ENCODE measurements at places on chromosomes 13 and 19.

GRCh38 chr13:110685305-110686020 is 20.5 kb downstream of the CARS2 start:
- DNase-seq: no peak

DNA sequence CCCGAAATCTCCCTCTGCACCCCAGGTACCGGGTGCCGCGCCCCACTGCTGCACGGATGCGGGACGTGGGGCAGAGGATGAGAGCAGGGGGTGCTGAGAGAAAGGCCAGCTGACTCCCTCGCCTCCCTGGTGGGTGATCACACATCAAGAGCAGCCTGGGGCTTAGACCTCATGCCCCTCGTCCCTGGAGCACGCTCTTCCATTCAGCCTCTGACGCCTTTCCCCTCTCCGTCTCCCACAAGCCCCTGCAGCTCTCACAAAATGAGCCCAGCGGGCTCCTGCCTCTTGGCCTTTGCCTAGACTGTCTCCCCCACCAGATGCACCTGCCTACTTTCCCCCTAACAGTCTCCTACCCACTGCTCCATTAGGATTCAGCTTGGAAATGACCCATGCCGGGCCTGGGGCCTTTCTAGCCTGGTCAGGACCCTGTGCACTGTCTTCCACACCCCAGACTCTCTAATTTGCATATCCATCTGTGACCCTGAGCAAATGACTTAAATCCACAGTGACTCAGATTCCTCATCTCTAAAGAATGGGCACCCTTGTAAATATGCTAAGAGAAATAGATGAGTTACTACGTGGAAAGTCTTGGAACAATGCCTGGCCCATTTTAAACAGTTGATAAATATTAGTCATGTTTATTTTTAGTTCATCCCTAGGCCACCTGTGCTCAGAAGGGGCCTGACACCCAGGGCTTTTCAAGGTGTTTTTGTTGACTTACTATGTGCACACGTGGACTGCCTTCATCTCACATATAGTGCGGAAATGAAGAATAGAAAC is 582 bp upstream of the PTPRH start:
- peak; percentile 71 for DNase-seq

- peak; percentile 70 for DNase-seq
These were observed 2.5 kb downstream of the CFD start for GRCh38 chr19:861756-862580.

- peak; percentile 18 for DNase-seq
These were observed 113.7 kb downstream of the OLFM4 start for GRCh38 chr13:53142306-53142705.

DNA sequence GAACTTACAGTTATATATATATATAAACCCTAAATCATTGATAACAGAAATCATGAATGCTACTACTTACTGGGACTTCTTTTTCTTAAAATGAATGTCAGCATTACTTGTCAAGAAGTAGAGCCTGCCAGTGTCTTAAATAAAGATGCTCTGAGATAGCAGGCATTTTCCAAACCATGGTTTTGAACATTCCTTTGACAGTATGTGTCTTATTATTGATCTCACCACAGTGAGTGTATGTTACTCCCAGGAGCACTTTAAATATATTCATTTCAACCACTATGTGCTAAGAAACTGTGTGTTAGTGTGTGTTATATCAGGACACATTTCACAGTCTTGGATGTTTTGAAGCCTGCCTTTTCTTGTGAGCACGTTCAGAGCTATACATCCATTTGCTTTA is 28.2 kb downstream of the TNFRSF19 start:
- no peak for DNase-seq

- DNase-seq: no peak
These were observed 40.6 kb downstream of the UQCRFS1 start for GRCh38 chr19:29172302-29172701.

DNA sequence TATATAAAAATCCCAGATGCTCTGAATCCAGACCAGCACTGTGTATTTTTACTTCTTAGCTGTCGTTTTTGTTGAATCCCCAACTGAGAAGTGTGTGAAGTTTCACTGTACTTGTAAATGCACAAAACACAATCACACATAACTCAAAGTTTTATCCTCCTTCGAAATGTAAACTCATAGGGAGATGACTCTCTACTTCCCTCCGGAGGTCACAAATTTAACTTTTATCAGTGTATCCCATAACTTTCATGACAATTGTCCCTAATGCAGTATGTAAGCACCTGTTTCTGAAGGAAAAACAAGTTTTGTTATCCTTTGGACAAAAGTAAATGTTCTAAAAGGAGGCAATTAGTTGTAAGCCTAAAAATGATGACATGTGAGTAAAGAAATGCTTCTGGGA is 665.0 kb upstream of the SLITRK6 start:
- DNase-seq: no peak

- no peak for DNase-seq
These were observed 9.0 kb downstream of the SIGLEC11 start for GRCh38 chr19:49951806-49952478.

DNA sequence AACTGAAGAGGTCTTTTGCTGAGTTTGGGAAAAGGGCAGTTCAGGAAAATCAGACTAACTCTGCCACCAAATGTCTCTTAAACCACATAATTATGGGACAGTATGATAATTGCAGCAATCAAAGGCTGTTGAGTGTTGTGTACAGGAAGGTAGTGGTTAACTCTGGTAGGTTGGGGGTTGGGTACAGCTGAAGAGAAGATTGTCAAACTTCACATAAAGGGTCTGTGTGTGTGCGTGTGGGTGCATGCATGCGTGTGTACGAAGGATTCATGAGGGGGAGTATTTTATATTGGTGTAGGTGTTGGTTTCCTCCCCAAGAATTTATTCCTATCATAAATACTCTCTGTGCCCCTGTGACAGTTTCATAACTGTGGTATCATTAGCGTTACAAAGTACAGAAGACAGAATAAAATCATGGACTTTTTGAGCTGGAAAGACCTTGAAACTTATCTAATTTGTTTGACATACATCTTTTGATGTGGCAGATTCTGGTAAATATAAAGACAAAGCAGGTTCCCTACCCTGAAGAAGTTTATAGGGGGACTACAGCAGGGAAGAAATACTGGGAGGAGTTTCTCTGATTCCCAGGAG is 94.1 kb downstream of the PCCA start:
- no peak for DNase-seq

- DNase-seq: no peak
These were observed 2.9 kb upstream of the ZNF700 start for GRCh38 chr19:11921852-11922495.

DNA sequence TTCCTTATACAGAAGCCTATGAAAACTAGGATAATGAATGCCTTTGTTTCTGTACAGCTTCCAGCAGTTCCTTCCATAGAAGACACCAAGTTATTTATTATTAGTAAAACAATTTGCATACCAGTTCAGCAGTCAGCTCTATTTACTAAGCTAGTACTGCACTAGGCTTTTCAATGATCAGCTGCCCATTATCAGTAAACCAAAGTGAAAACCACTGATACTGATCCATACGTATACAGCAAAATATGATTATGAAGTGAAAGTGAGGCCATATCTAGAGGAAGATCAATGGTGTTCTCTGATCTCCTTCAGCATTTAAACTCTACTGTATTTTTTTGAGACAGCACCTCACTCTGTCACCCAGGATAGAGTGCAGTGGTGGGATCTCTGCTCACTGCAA is 3.2 kb downstream of the TPT1 start:
- no peak for DNase-seq

- DNase-seq: no peak
These were observed 622.6 kb upstream of the PCDH20 start for GRCh38 chr13:62038214-62038613.

- no peak for DNase-seq
These were observed 382.8 kb upstream of the ZNF507 start for GRCh38 chr19:31962561-31962996.

- DNase-seq: no peak
These were observed 3.1 kb downstream of the SLITRK5 start for GRCh38 chr13:87674247-87674738.

GRCh38 chr19:54014920-54015560 is 23.6 kb downstream of the CACNG6 start:
- no peak for DNase-seq

DNA sequence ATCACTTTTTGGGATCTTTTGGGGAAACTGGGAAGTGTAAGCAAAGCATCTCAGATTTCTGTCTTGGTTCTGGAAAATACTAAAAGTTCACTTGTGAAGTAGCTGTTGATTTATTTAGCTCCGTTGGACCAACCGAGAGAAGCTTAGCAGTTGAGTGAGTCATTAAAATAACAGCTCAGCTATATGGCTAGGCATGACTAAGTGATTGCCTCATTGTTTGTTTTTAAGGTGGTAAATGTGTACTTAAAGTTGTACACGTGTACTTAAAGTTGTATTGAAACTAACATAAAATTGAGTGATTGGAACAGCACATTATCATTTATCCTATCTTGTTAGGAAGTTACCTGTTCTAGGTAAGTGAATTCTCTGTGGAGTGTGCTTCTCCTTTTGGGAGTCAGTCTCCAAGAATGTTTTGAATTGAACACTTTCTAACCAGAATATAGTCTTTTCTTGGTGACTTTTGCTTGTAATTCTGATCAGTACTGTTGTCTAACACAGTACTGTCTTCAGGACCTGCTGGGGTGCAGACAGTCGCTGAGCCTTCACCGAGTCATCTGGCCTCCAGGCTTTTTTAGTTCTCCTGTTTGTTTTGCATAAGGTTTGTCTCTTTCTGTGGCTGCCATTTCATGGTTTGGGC is 2.9 kb upstream of the DCUN1D2 start:
- DNase-seq: peak; percentile 68

- DNase-seq: no peak
These were observed 1151.9 kb downstream of the SLITRK5 start for GRCh38 chr13:88823114-88823513.

GRCh38 chr19:49390131-49390928 is 2.3 kb downstream of the KASH5 start:
- peak; percentile 8 for DNase-seq

- DNase-seq: no peak
These were observed 333.1 kb downstream of the GPC6 start for GRCh38 chr13:93559718-93560117.

DNA sequence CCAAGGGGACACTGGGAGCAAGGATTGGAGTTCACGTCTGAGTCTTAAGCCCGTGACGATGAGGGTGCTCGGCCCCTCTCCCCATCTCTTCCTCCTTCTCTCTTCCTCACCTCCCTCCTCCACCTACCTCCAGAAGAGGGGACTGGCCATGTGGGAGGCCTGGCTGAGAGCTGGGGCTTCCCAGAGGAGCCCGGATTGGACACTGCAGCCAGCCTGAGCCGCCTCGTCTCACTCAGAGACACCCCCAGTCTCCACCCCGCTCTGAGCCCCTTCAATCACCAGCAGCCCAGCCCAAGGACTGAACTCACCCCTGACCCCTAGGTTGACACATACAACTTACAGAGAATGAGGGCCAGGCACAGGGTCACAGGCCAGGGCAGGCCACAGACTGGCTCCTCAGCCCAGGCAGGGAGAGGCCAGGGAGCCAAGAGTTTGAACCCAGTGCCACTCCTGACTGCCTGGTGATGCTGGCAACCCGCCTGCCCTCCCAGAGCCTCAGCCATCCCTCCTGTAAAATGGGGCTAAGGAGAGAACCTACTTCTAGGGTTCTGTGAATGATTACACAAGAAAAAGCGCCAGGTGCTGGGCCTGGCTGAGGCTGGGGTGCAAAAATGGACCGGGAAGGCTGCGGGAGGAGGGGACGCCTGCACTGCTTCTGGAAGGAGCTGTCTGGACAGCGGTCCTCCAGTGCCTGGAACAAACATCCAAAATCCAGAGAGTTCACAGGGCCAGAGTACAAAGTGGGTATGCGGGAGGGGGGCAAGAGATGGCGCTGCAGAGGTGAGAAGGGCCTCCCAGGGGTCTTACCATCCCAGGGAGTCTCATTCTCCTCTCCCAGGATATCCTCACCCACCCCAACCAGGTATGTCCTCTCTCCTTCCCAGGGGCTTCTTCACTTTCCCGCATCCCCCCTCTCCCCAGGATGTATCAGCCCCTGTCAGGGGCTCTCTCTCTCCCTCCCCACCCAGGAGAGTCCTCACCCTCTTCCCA is 1.1 kb downstream of the CD79A start:
- DNase-seq: no peak

- peak; percentile 51 for DNase-seq
These were observed 112.3 kb downstream of the GADD45B start for GRCh38 chr19:2588081-2588777.

GRCh38 chr19:41994994-41995958 is 1.2 kb upstream of the ATP1A3 start:
- DNase-seq: no peak

DNA sequence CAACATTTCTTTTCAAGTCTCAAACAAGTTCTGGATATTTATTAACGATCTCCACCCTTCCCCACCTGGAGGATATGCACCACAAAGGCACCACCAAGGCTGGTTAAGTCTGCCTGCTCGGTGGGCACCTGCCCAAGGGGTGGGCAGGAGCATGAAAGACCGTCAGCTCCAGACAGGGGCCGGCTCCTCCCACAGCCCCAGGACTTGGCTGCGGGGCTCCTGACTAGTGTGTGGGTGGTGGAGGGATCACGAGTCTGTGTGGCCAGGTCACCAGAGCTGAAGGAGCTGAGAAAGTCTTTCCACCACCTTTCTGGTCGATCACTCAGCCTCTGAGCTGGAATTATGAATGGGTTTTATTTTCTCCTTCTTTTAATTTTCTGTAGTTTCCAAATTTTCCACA is 7.8 kb downstream of the SLC7A1 start:
- DNase-seq: no peak

DNA sequence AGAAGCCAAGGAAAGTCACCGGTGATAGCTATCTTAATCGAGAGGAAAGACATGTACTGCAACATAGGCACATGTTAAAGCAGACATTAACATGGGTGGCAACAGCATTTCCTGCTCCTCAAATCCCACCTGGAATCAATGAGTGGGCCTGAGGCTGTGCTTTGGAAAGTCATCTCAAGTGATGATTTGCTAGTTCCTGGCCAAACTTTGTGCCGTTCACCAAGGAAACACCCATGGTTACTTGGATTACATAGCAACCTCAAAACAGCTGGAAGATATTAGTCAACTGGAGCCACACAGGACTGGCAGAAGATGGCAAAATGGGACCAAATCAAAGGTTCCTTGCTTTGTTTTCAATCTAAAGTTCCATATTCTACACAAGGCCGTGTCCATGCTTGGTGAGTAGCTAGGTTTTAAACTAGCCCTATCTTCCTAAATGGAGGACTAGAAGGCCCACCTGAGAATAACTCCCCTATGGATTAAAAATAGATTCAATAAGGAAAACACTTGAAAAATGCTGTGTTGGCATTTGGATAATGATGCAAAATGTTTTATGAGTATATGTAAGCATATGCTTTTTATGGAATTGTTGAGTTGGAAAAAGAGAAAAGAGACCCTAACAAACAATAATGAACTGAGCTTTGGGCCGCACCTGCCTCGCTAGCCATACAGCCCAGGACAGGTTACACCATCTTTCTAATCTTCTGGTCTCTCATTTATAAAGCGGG is 144.5 kb downstream of the RGCC start:
- peak; percentile 60 for DNase-seq
